ENCODE measurements at places on chromosomes 12 and 14.

- DNase-seq, result peak; percentile 75
Observed at GRCh38 chr12:54411391-54412241, 7.5 kb downstream of the ITGA5 start.

GRCh38 chr14:88321692-88322503, 1.2 kb downstream of the KCNK10 start:
- DNase-seq, result no peak

GRCh38 chr14:104227806-104228205, 89.4 kb downstream of the KIF26A start:
- DNase-seq, result no peak

DNA sequence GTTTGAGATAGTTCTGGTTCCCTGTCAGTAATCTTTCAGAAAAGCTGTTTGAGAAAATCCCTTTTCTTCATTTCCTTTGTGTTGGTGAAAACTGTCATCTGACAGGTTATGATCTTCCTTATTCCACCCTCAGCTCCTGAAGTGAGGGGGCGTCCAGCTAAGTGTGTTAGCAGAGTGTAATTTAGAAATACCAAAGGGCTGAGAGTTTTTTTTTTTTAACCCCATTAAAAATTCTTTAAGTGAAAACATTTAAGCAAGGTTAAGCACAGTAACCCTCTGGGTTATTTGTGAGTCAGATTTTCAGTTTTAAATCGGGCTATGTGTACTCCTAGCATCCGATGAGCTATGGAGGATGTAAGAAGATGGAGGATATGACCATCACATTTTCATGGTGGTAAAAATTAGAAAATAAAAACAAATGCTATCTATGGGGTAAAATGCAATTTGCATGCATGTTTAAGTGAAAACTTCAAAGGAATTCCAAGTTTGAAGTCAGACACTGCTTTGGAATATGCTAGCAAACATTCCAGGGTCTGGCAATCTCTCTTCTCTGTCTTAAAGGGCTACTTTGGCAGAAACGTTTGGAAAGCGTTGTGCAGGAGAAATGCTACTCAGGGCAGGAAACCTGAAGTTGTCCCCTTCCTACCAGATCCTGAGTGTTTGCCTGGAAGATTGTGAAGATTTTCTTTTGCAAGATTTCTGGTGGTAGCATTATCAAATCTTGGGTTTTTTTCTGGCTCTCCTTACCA, 197.0 kb upstream of the PRICKLE1 start:
- DNase-seq, result no peak

GRCh38 chr14:99540196-99541032, 59.2 kb downstream of the CCNK start:
- no peak for DNase-seq

DNA sequence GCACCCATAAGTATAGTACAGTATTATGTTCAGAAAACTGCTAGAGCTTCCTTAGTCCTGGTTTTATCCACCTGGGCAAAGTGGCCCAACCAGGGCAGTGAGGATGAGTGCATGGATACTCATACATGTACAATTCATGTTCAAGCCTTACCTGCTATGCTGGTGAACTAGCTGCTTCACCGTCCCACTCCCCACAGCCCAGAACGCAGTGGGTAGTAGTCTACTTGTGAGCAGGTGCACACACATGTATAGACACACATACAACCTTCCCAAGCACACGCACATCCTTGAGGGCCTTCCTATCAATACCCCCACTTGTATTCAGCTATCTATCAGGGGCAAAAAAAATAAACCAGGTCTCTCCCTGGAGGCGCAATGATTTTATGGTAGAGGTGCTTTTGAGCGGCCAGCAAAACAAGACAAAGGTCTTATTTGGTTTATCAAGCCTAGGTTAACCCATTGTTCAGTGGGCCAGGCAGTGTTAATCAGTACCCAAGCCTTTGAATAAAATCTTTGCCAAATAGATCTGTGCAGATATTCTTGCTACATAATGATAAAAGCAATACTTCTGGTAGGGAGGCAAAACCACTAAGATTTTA, 69.8 kb downstream of the ZFP36L1 start:
- DNase-seq, result no peak

DNA sequence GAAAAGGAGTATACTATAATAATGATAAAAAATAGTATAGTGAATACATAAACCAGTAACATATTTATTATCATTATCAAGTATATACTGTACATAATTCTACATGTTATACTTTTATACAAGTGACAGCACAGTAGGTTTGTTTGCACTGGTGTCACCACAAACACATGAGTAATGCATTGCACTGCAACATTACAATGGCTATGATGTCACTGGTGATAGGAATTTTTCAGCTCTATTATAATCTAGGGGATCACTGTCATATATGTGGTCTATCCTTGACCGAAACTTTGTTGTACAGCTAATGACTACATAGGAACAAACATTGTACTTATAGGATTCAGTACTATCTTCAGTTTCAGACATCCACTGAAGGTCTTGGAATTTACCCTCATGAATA, 165.8 kb upstream of the SYT1 start:
- no peak for DNase-seq

Measured in heart left ventricle (tissue), 16 donors.